NCI-H1092 treated with DMSO at 0.1 percent for 48 hours (cell line): ENCODE measurements at places on chromosomes 13 and 19.

GRCh38 chr13:25933520-25933919, 118.3 kb downstream of the SHISA2 start:
- DNase-seq: no peak

GRCh38 chr19:58170860-58171259, 12.0 kb upstream of the ZNF274 start:
- DNase-seq: no peak

DNA sequence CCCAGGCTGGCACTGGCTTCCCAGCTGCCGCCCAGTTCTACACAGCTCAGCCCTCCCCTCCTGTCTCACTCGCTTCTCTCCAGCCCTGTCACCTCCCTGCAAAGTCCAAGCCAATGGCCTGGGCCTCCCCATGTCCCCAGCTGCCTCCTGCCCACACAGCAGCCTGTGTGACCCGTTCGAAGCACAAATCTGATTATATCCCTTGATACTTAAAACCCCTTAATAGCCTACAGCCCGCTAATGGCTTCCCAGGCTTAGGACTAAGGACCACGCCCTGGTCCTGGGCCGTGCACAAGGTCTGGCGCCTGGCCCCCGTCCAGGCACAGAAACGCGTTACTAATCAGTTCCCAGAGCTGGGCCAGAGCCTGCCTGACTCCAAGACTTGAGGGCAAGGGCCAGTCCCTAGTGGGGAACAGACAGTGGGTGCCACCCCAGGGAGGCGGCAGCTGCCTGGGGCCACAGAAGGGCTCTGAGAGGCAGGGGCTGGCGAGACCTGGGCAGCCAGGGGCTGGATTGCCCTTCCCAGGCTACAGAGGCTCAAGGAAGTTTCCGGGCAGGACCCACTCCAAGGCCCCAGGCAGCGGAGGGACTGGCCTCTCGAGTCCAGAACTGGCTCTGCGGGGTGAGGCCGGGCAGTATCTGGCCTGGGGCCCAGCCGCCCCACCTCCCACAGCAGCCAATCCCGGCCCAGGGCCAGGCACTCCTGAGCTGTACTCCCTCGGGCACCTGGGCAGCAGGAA, 10.4 kb downstream of the XAB2 start:
- no peak for DNase-seq

- DNase-seq: no peak
These were observed 716 bp downstream of the SH2D3A start for GRCh38 chr19:6766357-6767080.

- DNase-seq: no peak
These were observed 12.2 kb upstream of the OR10H2 start for GRCh38 chr19:15715642-15716041.

DNA sequence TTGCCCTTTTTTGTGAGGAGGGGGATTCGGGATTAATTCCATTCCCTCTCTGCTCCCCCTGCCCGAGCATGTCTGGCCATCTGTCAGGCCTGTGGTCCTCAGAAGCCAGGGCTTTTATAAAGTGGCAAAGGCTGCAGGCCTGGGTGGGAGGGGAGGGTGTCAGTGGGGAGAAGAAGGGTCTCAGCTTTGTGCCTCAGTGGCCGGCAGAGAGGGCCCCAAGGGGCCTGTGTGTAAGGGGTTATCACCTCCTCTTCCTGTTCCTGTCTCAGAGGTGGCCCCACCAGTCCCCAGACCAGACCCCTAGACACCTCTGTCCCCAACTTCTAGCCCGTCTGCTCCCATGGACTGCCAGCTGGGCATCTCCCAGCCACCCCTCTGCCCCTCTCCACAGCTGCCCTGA, 3.4 kb upstream of the NUMBL start:
- no peak for DNase-seq

- no peak for DNase-seq
These were observed 62.2 kb downstream of the ZAR1L start for GRCh38 chr13:32252812-32253438.

DNA sequence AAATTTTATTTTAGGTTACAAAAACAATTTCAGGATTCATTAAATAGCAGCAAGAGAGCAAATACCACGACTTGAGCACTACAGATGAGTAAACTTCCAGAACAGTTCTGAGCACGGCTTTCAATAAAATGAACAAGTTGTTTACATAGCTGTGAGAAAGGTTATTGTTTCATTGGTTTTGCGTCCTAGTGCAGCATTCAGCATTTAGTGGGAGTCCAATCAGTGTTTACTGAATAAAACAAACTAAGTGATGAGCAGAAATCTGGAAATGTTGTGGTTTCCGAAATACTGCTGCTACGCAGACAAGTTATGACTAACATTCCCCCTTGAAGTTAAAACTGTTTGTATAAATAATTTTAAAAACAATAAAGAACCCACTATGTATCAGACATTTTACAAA, 251.5 kb upstream of the STARD13 start:
- no peak for DNase-seq

DNA sequence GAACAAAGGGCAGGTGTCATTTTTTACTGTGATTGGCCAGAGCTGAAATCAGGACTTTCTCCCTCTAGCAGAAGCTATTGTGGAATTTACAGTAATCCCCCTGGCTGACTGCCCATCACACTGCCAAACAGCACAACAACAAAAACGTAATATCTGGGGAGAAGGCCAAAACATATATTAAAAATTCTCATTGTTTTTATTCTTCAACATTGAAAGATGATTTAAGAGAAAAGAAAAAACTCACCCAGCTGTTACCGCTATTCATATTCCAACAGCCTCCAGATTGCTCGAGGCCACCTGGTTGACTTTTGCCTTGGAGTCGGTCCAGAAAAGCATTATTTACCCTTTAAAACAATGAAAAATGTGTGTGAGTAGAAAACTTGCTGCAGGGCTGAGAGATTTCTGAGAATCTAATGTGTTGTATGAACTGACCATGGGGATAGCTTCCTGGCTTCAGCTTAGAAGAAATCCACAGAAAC, 97.2 kb downstream of the EPSTI1 start:
- DNase-seq: peak; percentile 77

- no peak for DNase-seq
These were observed 2.2 kb upstream of the AMH start for GRCh38 chr19:2246801-2247361.
